ENCODE measurements at places on chromosomes 7 and 10.

GRCh38 chr10:31664803-31665202 is 263.8 kb downstream of the ARHGAP12 start:
- DNase-seq, result no peak

- DNase-seq, result no peak
Measured at GRCh38 chr7:32890010-32890792, 1.4 kb downstream of the KBTBD2 start.

GRCh38 chr7:18109762-18110161 is 82.1 kb upstream of the PRPS1L1 start:
- no peak for DNase-seq

DNA sequence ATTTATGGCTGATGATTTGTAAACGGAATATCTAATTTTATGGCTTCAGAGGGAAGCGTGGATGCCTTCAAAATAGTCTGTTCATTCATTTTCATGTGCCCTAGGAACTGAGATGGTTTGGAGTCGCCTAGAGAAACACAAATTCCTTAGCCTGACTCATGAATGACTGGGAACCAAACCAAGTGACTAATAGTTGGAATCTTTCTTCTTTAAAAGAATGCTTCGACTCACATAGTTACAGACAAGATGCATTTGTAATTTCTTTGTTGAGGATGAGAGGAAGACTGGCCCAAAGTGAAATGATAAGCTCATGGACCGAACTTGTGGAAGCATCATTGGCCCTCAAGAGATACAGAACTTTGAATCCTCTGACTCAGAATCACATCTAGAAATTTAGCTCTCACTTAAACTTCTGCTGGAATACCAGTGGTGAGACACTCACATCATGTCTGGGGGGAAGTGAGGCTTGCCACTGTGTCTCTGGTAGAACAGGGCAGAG is 1107.2 kb downstream of the NRG3 start:
- DNase-seq, result no peak

GRCh38 chr7:27155816-27156507 is 513 bp downstream of the HOXA7 start:
- no peak for DNase-seq

DNA sequence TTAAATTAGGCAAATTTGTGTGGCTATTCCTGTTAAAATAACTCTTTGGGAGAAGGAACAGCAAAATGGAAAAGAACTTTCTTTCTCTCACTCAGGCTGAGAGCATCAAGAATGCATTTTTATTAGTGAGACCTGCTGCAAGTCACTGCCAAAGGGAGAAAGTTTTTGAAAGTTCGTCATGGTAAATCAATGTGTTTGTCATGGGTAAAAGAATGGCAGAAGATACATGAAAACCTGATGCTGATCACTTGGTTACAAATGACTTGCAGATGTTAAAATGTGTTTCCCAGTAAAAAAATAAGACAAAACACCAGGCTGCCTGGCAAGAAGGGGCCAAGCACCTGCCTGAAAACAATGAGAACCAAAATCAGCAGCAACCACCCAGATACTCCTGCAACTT is 484.7 kb upstream of the NRP1 start:
- DNase-seq, result peak; percentile 14

GRCh38 chr7:107684947-107685463 is 24.4 kb downstream of the SLC26A4 start:
- no peak for DNase-seq

DNA sequence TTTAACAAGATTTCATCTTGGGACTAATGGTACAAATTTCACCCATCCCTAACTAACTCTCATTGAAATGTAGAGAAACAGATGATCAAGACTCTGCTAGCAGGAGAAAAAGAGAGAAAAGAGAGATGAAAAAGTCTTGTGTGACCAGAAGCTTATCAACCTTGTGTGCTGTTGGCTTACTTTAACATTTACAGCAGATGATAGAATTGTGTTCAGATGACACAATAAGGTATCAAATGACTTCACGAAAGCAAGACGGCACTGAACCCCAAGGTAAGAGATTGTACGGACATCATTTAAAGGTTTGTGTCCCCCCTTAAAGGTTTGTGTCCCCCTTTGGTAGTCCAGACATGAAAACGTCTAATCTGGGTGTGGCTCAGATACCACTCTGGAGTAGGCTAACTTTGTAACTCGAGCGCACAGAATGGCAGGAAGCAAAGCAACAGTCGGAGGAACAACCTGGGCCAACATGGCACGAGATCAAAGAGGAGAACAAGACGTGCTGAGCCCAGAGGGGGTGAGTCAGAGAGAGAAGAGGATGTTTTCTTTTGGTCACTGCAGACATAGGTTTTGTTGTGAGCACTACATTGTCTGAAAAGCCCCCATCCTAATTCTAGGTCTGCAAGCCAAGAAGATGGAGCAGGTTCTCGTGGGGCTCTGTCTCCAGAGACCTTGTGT is 10.4 kb upstream of the LMBR1 start:
- DNase-seq, result no peak

DNA sequence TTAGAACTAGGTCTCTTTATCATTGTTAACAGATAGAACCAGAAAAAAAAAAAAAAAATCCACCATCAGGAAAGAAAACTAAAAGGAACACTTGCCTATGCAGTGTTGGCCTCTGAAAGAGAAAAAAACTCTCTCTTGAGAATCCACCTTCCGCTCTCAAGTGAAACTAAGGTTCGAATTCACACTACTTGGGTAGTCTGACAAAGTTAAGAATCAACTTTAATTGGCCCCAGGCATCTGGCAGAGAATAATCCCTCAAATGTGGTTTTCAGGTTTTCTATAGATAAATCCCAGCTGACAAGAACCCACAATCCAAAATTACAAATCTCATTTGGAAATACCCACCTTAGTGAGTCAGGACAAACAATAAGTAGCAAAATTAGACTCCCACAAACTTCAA is 199.7 kb upstream of the LRRN3 start:
- DNase-seq, result no peak

DNA sequence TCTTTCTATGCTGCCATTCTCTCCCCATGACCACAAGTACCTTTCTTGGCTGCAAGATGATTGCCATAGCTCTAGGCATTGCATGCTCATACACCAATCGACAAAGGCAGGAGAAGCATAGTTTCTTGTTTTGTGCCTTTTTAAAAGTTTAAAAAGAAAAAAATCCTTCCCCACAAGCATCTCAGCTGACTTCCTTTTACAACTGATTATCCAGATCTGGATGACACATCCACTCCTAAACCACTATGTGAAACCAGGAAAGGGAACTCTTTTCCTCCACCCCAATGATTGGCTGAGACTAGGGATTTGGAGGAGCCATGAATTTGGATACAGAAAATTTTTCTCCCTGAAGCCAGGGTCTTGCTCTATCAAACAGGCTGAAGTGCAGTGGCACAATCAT is 14.5 kb upstream of the LRRC4 start:
- no peak for DNase-seq

DNA sequence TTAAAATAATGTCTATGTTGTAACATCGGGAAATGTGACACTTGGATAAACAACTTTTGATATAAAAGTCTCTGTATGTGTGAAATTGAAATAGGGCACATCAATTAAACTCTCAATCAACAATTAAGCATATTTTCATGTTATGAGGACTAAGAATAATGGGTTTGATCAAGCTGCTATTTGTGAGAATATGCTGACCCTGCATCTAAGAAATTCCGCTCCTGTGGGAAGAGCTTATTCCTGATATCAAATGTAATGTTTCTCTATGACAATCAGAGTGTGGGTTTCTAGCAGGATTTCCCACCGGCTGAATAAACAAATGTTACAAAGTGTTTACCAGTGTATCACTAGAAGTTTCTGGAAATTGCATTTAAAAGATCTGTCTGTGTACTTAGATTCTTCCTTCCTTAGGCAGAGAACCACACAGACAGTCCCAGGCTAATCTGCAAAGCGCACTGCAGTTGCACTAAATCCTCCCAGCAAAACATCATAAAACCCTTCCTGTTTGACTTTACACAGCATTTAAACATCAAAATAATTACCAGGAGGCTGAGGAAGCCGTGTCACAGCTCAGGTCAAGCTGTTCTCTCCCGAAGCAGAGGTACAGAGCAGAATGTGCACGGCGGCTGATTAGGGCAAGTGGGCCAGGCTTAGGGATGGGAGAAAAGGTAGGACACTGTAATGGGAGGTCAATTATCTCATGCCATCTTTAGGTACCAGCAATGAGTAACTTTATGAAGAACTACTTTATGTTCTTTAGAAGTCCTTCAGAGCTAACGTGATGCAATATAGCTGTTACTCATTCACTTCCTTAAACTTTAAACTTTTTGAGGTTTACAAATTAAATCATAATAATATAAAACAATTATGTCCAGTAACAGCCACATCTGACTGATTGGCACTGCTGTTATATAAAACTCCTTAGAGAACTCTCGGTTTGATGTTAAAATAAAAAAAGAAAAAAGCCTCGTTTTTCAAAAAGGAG is 109.1 kb upstream of the CTTNBP2 start:
- peak; percentile 24 for DNase-seq

- no peak for DNase-seq
Measured at GRCh38 chr10:122120008-122120744, 131.2 kb downstream of the TACC2 start.

- DNase-seq, result no peak
Measured at GRCh38 chr7:112635742-112636141, 154.5 kb downstream of the TMEM168 start.

DNA sequence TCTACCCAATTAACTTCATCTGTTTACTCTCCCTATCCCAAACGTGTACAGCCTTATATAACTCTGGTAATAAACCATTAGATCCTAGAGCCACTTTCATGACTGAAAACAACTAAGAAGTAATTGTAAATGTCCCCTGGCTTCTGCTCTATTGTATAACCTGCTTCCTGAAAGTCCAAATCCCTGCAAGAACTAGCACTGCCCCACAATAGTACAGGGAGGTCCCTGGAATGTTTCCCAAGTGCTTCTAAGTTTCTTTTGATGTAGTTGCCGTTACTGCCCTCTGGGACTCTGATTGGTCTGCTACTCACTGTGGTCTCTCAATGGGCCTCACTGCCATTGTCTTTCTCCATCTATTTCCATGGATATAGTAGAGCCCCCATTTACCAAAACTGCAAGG is 764.0 kb upstream of the GHITM start:
- DNase-seq, result no peak

- DNase-seq, result no peak
Measured at GRCh38 chr10:131784363-131785120, 116.3 kb upstream of the PPP2R2D start.

DNA sequence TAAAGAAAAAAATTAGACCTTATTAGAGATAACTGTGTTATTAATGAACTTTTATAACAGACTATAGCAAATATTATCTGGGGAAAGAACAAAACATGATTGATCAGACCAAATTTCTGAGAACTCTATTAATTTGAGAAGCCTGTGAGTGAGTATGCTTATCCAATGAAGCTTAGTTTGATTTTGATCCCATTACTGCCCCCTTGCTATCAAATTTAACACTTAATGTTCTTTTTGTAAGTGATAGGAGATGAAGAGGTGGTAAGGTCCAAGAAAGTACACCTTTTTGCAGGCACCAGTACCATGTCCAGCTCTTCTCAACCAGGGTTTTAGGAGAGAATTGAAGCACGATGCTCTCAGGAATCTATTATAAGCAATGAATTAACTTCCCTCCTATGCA is 49.9 kb downstream of the ZNF365 start:
- DNase-seq, result no peak

GRCh38 chr7:76302347-76303201 is at the start of gene HSPB1:
HSPB1 (plus strand) TSS chr7:76302673; CDS start chr7:76302713, 40 bp downstream.
- no peak for DNase-seq

- no peak for DNase-seq
Measured at GRCh38 chr7:42720991-42721796, 190.7 kb downstream of the C7orf25 start.

- no peak for DNase-seq
Measured at GRCh38 chr7:120272701-120273475, at the start of gene KCND2. KCND2 (plus strand) TSS chr7:120273175.

DNA sequence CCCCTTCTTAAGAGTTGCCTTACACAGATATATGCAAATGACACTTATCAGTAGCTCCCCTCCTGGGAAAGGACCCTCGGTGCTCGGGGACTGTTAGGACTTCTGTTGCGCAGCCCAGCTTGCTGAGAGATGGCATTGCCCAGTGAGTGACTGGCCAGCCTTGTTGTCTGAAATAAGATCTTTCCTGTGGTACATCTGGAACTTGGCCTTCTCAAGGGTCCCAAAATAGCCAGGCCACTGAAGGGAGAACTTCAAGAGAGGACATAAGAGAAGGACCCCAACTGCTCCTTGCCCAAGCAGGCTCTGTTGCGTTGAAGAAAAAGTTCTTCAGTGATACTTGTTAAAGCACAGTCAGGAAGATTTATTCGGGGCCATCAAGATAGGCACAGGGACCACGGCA is 17.3 kb downstream of the BAG3 start:
- DNase-seq, result no peak

GRCh38 chr10:44126291-44126717 is 258.6 kb downstream of the CXCL12 start:
- no peak for DNase-seq

DNA sequence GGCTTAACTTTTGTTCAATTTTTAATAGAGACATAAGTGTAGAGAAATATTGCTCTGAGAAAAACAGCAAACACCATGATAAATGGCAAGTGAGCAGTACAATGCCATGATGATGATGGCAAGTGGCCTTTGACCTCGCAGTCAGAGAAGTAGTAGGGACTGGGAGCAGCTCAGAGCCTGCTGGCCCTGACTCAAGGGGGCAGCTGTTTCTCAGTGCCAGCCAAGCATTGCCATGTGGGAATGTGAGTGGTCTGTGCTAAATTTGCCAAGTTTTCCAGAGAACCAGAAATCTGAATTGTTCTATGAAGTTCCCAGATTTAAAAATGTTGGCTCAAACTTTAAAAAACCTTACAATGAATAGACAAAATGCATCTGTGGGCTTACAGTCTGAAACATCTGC is 187.9 kb downstream of the BICC1 start:
- no peak for DNase-seq

All from KG1 (cell line).